ENCODE measurements at places on chromosomes 16 and 17.
A peak's percentile ranks its signal among the peaks of the same experiment; 100 is the strongest.

DNA sequence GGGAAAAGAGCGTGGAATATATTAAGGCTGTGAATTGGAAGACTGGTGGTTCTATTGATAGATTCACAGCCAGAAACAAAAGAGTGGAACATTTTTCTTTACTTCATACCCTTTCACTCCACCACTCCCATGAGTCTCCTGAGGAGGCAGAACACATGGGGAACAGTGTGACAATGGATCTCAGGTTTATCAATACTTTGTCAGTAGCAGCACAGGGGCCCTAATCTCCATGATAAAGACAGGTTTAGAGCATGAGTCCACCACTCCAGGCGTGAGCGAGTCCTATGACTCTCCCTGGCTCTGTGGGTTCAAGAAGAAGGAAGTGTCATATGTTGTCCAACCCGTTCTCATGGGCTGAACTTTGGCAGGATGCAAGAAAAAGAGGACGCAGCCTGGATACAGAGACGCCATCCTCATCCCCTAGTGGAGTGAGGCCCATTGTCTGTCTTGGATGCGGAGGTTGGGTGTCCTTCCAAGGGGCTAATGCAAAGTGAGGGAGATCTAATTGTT lies 361.2 kb downstream of the TMEM114 start:
- DNase-seq, result no peak

- DNase-seq, result no peak
Measured at GRCh38 chr16:56559109-56559508, 5.8 kb upstream of the MT4 start.

DNA sequence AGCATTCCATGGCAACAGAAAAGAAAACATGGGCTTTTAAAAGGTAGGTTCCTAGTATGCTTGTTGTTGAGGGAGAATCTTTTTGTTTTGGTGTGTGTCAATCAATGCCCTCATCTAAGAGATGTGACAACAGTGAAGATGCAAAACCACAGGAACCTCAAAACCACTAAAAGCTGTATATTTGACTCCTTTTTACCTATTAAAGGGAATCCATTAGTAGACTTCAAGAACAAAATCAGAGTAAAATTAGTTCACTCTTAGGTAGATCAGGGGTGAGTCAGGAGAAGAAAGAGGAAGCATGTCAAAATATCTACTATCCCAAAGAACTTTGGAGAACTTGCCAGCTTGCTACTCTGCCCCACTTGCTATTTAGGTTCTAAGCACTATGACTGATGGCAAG lies 89.1 kb downstream of the CDK5R1 start:
- DNase-seq, result peak; percentile 11

- DNase-seq, result no peak
Measured at GRCh38 chr16:22728167-22728836, 85.7 kb upstream of the HS3ST2 start.

GRCh38 chr17:73157521-73157890 lies 7.3 kb upstream of the SSTR2 start:
- DNase-seq, result no peak

GRCh38 chr17:32116937-32117336 lies 25.4 kb upstream of the RHOT1 start:
- DNase-seq, result no peak

DNA sequence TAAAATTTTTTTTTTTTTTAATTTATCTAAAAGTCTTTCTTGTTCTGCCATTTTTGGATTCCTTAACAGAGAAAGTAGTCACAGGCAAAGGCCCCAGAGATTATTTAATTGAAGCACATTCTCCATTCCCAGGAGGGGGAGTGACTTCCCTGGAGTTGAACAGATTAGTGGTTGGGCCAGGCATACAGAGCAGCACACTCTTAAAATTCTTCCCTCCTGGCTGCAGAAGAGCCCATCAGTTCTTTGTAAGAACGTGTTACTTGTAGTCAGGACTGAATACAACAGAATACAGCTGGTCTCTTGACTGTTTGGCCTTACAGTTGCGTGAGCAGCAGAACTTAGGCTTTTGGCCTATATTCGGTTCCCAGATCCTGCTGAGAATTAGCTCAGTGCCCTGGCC lies 1.8 kb downstream of the ALKBH5 start:
- no peak for DNase-seq

DNA sequence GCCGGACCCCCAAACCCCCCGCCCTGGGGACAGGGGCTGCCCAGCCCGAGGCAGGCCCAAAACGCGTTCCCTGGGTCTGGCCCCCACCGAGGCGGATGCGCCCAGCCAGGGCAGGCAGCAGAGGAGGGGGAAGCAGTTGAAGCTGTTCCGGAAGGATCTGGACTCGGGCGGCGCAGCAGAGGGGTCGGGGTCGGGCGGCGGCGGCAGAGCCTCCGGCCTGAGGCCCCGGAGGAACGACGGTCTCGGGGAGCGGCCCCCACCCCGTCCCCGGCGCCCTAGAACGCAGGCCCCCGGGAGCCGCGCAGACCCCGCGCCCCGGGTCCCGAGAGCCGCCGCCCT lies 22.9 kb upstream of the ZFPM1 start:
- peak; percentile 10 for DNase-seq

DNA sequence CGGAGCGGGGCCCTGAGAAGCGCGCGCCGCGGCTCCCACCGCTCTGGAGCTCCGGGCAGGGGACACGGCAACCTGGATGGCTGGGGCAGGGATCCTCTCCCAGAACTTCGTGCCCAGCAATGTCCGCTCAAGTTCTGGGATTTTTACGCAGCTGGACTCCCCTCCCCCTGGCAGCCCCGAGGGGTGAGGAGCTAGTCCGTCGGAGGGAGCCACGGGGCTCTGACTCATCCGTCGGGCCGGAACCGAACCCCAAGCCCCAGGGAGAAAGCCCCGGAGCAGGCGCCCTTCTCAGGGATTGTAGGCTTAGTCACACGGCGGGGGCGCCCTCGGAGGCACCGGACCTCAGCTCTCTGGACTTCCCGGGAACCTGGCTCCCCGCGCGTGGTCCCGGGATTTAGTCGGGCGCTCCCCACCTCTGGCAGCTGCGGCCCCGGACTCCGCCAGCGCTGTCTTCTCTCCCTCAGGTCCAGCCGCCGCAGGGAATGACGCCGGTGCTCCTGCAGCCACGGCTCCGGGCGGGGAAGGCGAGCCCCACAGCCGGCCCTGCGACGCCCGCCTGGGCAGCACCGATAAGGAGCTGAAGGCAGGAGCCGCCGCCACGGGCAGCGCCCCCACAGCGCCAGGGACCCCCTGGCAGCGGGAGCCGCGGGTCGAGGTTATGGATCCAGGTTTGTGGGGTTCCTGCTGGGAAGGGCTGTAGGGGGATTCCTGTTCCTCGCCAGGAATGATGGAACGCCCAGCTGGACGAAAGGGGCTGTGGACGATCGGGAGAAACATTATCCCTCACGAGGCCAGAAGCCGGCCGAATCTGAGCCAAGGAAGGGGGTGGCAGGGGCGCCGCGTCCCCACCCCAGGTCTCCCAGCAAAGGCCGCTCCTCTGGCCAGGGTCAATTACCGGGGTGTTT lies 830 bp downstream of the SPHK1 start:
- peak; percentile 92 for DNase-seq

- DNase-seq, result no peak
Measured at GRCh38 chr16:57664662-57665025, 3.5 kb upstream of the ADGRG3 start.

DNA sequence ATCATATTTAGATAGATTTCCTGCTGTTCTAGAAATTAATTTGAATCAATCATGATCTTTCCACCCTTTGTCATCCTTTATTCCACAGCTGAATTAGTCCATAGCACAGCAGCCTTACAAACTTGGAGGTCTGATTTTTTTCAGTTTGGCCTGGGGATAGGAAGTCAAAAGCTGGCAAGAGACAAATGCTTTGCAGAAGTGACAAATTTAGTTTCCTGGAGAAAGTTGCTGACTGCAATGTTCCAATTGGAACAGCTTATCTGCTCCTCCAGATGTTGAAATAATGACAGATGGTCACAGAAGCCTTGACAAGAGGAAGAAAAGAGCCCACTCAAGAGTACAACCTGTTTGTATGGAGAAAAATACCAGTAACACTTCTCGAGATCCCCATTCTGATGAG lies 1276.1 kb upstream of the CDH8 start:
- DNase-seq, result no peak

GRCh38 chr16:89748921-89749320 lies 27.6 kb downstream of the ZNF276 start:
- peak; percentile 24 for DNase-seq

DNA sequence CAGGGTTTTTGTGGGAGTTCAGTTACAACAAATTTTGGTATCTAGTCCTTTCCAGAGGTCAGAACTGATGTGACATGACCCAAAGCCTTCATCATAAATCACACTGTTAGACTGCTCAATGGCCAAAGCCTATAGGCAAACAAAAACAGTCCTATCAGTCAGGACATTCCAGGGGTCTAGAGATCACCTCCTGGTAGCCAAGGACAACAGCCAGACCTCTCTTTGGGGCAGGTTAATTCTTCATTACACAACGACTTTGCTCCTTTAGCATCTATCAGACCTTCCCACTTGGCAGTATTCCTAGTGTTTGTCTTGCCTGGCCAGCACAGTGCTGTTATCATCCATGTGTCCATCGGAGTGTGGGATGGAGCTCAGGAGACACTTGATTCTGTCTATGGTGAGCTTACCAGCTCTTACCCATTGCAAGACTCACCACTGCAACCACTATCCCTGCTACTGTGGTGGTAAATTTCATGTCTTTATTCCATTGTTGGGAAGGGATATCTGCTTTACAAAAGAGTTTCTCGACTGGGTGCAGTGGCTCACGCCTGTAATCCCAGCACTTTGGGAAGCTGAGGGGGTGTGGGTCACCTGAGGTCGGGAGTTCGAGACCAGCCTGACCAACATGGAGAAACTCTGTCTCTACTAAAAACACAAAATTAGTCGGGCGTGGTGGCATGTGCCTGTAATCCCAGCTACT lies 95.5 kb upstream of the DHX40 start:
- DNase-seq, result no peak

DNA sequence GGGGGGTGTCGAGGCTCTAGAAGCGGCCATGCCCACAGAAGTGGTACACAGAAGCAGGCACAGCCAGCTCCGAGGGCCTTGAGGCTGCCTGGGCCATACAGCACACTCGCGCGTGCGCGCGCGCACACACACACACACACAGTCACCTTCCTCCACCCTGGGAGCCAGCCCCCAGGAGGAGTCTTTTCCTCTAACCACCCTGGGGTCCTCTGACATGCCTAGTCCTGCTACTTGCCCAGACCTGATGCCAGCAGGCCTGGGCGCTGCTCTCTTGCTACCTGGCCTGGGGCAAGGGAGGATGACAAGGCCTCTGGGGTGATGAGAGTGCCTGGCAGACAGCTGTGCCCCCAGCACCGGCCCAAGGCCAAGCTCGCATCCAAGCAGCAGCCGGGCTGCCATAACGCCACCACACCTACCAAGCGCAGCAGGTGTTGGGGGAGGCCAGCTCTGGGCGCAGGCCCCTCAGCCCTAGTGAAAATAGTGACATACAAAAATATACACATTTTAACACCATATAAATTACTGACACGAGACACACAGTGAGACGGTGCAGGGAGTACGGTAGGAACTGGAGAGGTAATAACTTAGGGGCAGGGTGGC lies 41.1 kb downstream of the TSC2 start:
- no peak for DNase-seq

DNA sequence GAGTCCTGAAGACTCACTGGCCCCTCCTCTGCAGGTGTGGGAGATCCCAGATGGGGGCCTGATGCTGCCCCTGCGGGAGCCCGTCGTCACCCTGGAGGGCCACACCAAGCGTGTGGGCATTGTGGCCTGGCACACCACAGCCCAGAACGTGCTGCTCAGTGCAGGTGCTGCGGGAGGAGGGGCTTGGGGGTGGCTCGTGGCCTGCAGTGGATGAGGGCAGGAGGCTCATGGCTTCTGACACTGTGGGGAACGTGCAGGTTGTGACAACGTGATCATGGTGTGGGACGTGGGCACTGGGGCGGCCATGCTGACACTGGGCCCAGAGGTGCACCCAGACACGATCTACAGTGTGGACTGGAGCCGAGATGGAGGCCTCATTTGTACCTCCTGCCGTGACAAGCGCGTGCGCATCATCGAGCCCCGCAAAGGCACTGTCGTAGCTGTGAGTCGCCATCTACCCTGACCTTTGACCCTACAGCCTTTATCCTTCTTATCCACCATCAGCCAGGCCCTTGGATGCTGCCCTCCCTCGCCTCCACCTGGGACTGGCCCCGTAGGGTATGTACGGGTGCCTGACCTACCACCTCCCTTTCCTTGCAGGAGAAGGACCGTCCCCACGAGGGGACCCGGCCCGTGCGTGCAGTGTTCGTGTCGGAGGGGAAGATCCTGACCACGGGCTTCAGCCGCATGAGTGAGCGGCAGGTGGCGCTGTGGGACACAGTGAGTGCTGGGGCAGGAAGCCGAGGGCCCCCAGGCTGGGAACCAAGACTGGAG lies 3.6 kb downstream of the CORO1A start:
- peak; percentile 86 for DNase-seq

- no peak for DNase-seq
Measured at GRCh38 chr16:75109732-75110243, 6.8 kb downstream of the LDHD start.

- peak; percentile 24 for DNase-seq
Measured at GRCh38 chr17:39527220-39527813, 66.0 kb downstream of the CDK12 start.

DNA sequence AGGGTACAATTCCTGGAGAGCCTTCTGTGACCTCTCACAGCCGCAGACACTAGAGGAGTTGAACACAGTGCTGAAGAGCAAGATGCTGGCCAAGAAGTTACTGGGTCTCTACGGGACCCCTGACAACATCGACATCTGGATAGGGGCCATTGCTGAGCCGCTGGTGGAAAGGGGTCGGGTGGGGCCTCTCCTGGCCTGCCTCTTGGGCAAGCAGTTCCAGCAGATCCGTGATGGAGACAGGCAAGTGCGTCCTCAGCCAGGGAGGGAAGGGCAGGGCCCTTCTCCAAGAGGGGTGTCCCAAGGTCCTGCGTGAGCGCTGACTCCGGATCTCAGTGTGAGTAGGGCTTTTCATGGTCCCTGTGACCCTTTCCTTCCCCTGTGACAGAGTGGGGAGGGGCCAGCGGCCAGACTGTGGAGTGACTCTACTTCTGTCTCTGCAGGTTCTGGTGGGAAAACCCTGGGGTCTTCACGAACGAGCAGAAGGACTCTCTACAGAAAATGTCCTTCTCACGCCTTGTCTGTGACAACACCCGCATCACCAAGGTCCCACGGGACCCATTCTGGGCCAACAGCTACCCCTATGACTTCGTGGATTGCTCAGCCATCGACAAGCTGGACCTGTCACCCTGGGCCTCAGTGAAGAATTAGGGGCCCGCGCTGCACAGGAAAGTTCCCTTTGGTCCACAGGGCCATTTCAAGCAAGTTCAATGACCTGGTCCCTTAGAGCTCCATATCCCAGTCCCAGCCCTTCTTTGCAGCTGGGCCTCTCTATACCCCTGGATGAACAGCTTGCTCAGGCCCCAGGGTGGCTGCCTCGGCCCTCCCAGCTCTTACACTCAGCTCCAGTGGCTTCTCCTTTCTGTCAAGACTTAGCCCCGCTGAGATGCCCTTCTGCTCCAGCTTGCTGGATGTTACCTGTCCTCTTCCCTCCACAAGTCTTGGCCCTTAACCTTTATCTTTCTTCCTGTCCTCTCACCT lies 13.1 kb downstream of the MPO start:
- DNase-seq, result no peak

DNA sequence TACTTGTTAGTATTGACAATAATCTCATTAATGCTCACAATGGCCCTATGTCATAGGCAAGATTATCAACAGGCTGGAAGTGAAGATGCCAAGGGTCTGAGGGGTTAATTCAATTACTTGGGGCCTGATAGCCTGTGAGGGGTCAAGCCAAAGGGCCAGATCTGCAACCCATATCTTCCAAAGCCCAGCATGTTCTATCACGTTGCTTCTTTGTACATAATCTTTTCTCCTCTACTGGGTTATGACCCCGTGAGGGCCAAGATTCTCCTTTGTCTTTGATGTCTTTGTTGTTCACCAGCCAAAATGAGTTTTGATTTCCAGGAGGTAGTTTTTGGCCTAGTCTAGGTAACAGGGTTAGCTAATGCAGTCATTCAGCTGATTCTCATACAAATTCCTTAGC lies 347.2 kb downstream of the UTP18 start:
- no peak for DNase-seq
